ENCODE measurements at places on chromosomes 6 and 20. TPM values are rescaled to one million over a fixed set of nuclear protein-coding genes. Genes with fewer than 3 reads are reported as not detected.
A peak's percentile ranks its signal among the peaks of the same experiment; 100 is the strongest.

GRCh38 chr6:157726892-157727628 is 96.0 kb upstream of the SNX9 start:
- no peak for ATAC-seq

Gene PSORS1C2
- total RNA-seq, result not detected

GRCh38 chr6:373773-374724 is 17.5 kb upstream of the IRF4 start:
- ATAC-seq, result no peak

GRCh38 chr6:22657352-22657980 is 88.1 kb downstream of the HDGFL1 start:
- no peak for ATAC-seq

- ATAC-seq, result no peak
Observed at GRCh38 chr20:8829256-8829655, 239.6 kb upstream of the PLCB4 start.

GRCh38 chr6:50979171-50979525 is 160.5 kb downstream of the TFAP2B start:
- no peak for ATAC-seq

Gene PCMT1
- 48.6 TPM for total RNA-seq

Gene FGD2
- 5.3 TPM for total RNA-seq

DNA sequence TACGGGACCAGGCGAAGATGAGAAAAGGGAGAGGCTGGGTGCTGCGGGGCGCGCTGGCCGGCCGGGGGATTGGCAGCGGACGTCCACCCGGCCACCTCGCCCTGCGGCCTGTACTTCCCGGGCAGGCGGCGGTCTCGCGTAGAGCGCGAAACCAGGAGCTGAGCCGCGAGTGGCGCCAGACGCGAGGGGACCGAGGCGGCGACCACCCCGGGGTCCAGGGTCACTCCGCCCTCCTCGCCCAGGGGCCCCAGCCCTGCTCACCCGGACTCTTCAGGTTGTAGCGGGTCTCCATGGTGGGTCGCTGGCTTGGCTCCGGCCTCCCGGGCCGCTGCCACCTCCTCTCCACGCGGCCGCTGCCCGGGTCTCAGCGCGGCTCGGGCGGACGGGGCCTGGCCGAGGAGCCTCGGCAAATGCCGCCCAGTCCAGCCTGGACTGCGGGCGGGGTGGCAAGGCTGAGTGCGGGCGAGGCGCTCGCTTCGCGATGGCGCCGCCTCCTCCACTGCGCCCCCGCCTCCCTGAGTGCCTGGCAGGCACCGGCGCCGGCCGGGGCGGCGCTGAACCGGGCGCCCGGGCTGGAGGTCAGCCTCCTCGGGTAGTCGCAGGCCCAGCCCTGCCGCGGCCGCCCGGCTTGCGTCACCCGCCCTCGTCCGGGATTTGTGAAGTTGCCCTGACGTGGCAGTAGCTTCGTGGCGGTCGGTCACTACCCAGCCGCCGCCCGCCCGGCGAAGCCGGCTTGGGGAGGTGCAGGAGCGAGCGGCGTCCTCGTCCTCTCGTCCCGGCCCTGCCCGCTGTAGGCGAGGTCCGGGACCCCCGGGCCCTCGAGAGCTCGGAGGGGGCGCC is at the start of gene UBE2J1:
Gene UBE2J1 (minus strand): TSS at position 445 of the 840 bp plus-strand sequence. CDS start 153 bp downstream, at position 292.
- ATAC-seq, result peak; percentile 91

DNA sequence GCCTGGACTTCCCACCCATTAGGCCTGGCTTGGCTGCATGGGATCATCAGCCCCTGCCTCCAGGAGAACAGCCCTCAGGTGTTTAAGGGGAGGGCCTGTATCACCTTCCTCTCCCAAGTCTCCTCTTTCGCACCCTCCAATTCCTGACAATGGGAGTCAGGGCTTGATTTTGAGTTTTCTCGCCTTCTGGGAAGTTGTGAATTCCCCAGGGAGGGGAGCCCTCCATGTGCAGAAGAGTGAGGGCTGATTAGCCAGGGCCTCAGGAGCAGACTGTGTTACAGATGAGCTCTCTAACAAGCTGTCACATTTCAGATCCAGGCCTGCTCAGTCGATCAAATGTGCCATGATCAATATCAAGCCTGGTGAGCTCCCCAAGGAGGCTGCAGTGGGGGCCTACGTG is 42.4 kb downstream of the CNBD2 start:
- no peak for ATAC-seq

DNA sequence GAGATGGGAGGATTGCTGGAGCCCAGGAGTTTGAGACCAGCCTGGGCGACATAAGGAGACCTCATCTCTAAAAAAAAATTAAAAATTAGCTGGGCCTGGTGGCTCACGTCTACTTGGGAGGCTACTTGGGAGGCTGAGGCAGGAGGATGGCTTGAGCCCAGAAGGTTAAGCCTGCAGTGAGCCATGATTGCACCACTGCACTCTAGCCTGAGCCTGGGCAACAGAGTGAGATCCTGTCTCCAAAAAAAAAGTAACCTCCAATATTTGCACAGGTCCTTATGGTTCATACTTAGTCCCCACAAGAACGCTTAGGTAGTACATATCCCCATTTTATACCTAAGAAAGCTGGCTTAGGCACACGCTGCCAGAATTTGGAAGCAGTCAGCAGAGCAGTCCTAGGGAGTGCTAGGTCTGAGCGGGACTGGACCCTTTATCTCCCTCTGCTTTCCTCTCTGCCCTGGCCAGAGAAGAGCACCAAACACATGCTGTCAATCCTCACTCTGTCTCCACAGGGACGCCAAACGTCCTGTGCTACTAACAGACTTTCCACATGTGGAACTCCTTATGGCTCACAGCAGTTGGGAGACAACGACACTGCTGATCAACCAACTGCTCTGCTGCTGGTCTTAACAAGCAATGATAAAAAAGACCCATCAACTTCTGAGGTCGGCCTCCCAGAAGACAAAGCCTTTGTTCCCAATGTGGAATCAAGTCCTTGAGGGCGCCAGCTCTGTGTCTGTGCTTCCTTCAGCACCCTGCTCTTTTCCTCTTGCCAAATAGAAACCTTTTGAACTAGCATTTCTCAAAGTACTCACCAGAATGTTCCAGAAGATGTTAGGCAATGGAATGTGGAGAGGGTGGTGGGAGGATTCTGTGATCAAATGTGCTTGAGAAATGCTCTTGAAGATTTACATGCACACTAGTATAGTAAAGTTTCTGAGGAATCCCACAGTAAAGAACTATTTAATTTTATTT is 226.3 kb upstream of the DTNBP1 start:
- ATAC-seq, result no peak

DNA sequence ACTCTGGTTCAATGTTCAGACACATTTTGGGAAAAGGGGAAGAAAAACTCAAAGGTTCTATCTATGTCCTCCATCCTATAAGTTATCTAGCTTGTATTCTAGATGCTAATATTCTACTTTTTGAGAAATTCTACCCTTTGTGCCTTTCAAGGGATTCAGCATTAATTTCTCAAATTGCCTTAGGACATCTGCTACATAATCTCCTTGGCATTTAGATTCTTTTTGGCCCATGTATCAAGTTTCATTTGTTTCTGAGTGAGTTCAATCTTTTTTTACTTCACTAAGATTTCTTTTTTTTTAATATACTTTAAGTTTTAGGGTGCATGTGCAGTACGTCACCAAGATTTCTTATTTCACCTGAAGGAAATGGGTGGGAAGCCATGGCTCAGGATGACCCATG is 232.7 kb upstream of the TENT5A start:
- ATAC-seq, result no peak

GRCh38 chr6:118869350-118869749 is 24.6 kb upstream of the ASF1A start:
- no peak for ATAC-seq

DNA sequence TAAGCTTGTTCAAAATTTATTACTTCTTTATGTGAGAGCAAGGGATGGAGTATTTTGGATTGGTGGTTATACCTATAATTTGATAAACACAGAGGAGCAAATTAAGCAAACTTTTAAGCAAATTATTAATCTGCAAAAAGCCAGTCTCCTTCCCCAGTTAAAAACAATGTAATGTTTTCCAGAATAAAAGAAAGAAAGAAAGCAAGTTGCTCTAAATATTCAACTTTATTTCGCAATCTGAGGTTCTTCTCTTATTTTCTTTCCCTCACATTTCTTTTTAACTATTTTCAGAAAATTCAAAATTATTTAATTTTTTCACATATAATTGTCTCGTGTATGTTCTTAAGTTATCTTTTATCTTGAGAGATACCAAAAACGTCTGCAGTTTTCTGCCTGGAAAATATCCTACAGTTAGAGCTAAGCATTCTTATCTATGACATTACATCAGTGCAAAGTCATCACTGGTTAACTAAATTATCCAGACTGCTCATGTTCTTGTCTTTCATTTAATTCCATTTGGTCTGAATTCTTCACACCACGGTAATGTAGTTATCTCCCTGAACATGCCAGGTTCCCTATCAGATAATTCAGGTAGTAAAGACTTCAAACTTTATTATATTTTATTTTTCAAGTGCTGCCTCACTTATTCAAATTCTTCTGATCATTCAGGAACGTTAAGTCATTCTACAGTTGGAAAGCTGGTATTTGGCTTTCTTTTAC is 3.3 kb upstream of the CNKSR3 start:
- ATAC-seq, result no peak

- ATAC-seq, result peak; percentile 89
Observed at GRCh38 chr6:41103847-41104246, 31.1 kb downstream of the NFYA start.

DNA sequence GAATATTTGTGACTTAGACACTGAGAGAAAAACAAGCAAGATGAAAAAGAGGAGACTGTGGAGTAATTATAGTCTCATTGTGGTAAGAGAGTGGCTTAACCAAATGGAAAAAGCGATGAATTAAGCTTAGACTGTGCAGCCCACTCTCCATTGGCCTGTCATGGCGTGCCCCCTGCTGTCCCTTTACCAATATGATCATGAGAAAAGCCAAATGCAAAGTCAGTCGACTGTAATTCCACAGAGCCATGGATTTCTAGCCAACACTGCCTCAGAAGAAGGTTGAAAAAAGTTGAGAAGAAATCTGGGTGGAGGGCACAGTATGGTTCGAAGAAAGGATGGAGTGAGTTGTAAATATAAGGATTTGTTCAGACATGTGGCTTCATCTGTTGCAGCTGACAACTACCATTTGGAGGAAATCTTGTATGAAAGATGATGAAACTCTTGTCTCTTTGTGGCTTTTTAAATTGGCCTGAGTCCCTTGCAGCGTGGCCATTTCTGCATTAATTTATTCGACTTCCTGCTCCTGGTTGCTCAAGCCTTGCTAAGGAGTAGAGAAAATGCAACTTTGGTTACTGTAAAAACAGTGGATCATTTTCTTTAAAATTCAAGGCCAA is 251.4 kb downstream of the DOK5 start:
- no peak for ATAC-seq

Gene LY6G5C
- 2.2 TPM for total RNA-seq

- ATAC-seq, result no peak
Observed at GRCh38 chr20:991850-992249, 10.3 kb downstream of the RSPO4 start.

Gene PSMB8
- total RNA-seq, result 286 TPM

DNA sequence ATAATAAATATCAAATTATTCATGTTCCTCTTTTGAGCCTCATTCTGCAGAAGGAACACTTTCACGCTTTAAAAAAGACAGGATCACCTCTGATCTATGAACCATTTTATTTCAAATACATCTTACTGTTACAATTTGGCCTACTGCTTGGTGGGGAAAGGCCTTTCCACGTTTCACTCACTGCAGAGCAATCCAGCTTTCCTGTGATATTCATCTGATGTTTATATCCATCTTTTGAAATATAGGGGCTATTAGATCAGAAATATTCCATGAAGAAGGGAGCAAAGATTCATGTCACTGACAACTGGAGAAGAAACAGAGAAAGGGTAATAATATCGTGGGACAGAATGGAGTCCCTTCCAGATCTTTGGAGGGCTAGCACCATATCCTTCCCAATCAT is 262.9 kb downstream of the ADGB start:
- no peak for ATAC-seq

Gene IPCEF1
- total RNA-seq, result 20.2 TPM

- ATAC-seq, result peak; percentile 71
Observed at GRCh38 chr6:31358302-31358701, 1.3 kb upstream of the HLA-B start.

GRCh38 chr6:149499066-149499465 is 14.3 kb upstream of the ZC3H12D start:
- ATAC-seq, result peak; percentile 11

Gene SNX21
- 2.6 TPM for total RNA-seq

Gene SLC16A10
- total RNA-seq, result 2.1 TPM

GRCh38 chr20:60063048-60063451 is 104.8 kb downstream of the CDH26 start:
- no peak for ATAC-seq

DNA sequence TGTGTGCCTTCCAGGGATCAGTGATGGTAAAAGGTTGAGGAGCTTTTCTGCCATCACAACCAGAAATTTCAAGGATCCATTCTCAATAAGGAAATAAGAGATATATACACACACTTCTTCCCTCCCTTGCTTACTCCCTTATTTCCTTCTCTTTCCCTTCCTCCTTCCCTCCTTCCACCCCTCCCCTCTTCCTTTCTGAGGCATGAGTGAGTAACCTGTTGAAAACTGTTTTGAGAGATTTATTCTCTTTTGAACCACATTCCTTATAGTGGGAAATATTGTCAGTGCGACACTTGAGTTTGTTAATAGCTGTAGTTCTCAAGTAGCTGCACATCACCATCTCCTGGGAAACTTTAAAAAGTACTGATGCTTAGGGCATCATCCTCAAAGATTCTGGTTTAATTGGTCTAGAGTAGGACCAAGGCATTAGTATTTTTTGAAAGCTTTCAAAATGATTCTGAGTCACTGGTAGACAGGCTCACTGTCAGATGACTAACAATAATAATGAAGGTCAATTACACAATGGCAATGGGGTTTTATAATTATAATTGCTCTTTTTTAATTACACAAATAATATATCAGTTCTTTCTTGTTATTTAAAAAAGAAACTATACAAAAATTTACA is 109.9 kb downstream of the POPDC3 start:
- ATAC-seq, result no peak

DNA sequence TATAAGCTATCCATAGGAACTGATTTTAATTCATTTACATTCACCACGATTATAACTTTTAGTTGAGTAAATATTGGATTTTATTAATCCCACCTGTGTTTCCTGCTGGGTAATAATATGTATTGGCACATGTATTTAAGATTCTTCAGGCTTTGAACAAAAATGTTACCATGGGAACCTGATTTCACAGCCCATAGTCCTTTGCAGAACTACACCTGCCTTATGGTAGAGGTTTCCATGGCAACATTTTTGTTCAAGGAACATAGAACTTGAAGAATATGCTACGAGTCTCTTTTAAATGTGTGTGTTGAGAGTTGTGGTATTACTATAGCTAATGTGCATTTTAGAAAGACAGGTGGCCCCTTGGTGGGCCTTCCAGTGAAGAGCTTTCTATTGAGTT is 317.4 kb downstream of the SAMD5 start:
- no peak for ATAC-seq

Gene EYA4
- not detected for total RNA-seq

All from activated T-helper 17 cell treated with anti-CD3 and anti-CD28 coated beads, Interleukin-2, amount 50 U/mL, for 72 hours (primary cell).